CD14-positive monocyte (primary cell): ENCODE measurements at places on chromosomes 12 and 14. TPM values are rescaled to one million over a fixed set of nuclear protein-coding genes. Genes with fewer than 3 reads are reported as not detected.

DNA sequence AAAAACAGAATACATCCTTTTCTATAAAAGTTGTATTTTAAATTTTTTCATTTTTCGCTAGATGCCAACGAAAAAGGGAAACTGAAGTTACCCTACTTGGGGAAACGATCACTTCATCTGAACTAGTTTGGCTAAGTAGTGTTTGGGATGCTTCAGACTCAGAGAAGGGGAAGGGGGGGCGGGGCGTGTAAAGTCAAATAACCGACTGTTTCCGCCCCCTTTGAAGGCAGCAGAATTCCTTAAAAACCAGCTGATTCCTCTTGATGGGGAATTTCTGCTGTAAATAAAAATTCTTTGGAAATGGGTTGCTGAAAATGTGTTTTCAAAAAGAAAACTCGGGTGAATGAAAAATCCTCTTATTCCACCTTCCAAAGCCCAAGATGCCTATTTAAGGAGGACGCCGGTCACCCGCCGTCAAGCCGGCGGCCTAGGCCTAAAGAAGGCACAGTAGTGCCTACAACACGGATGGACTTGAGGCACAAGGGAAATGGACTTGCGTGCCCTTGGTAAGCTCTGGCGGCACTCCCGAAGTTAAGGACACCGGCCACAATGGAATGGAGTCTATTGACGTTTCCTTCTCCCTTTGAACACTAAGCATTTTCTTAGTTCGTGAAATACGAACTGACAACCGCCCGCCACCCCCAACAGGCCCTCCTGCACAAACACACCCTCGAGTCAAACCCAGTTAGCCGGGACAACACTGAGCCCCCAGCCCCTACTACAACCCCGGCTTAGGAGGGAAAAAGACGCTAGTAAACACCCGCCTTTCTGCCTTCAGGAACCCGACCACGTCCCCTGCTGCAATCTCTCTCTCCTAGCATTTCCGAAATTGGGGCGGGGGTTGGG lies 1.9 kb downstream of the ATXN2 start:
- peak; percentile 42 for DNase-seq

Gene SAMD15
- not detected for polyA plus RNA-seq

GRCh38 chr14:91968280-91968679 lies 20.8 kb upstream of the FBLN5 start:
- no peak for DNase-seq

- no peak for DNase-seq
These were observed 13.7 kb upstream of the OR5AU1 start for GRCh38 chr14:21169573-21169972.

Gene SLCO1B1
- not detected for polyA plus RNA-seq

Gene PTPRR
- polyA plus RNA-seq: not detected

Gene CCDC63
- not detected in 2 replicates for polyA plus RNA-seq

DNA sequence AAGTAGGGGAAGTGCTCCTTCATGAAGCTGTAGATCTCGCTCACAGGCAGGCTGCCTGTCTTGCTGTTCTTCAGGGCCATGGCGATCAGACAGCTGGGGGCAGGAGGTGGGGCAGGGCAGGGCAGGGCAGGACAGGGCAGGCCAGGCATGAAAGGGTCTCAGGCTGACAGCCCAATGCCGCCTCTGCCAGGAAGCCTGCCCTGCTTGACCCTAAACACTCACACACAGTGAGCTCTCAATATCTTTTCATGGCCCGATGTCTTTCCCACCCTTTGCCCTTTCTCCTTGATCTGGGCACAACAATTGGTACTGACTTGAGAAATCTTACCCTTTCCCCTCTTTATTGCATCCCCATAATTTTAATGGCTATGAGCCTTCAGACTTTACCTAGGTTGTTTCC lies 22.4 kb downstream of the FOXN4 start:
- DNase-seq: no peak

Gene TMEM63C
- not detected for polyA plus RNA-seq

- DNase-seq: no peak
These were observed 754.5 kb downstream of the C12orf50 start for GRCh38 chr12:87274594-87275245.

- DNase-seq: no peak
These were observed 2.6 kb downstream of the NT5DC3 start for GRCh38 chr12:103838254-103838914.

Gene SOX5
- not detected in 2 replicates for polyA plus RNA-seq

DNA sequence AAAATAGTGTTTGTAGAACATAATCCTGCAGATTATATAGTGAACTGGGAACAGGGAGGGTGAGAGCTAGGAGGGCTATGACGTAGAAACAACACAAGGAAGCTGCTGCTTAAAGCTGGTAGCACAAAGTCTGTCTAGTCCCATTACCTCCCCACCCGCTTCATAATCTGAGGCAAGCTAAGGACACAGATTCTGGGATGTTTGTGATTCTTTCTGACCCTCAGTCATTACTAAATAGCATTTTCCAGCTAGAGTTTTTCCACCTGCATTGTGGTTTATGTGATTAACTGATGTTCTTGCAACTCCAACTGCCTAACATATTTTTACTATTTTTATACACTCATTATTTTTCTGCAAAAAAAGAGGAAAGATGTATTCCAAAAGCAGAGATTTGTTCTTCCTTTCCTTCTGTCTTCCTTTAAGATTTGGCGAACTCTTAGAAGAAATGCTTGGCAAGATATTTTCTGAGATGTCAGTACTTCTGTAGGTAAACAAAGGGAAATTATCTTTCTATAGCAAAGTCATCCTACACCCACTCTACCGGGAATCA lies 293.2 kb upstream of the FAR2 start:
- no peak for DNase-seq

DNA sequence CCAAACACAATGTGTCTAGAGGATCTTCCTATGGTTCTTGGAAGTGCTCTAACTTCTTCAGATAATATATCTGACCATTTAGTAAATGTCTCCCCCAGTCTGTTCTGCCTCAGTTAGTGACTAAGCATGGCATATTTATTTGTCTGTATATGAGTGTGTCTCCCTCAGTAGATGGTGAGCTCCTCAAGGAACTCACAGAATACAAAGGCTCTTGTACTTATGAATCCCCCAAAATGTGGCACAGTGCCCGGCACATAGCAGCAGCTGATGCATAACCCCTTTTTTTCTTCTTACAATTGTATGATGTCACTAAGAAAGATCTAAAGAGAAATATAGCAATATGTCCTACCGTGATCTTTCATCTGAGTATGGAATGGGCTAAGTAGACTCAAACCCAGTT lies 264.7 kb upstream of the PRICKLE1 start:
- no peak for DNase-seq

- DNase-seq: no peak
These were observed 35.5 kb downstream of the SLC5A8 start for GRCh38 chr12:101174541-101174940.

GRCh38 chr12:45357539-45358417 lies 141.9 kb downstream of the ANO6 start:
- DNase-seq: no peak

Gene PLEKHG7
- polyA plus RNA-seq: not detected

DNA sequence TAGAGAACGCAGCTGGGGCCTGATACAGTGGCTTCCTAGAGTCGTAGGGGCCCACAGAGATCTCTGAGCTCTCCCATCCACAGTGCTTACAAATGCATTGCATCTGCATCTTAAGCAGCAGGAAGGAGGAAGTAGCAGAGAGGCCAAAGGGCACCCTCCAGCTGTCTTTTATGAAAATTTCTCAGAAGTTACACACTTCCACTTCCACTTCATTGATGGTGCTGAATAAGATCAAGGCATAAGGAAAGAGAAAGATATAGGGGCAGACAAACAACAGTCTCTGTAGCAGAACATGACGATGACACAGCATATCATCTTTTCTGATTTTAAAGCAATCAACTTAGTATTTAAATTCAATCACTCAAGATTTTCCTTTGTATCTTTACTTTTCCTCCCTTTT lies 51.6 kb upstream of the ABCC9 start:
- DNase-seq: no peak

DNA sequence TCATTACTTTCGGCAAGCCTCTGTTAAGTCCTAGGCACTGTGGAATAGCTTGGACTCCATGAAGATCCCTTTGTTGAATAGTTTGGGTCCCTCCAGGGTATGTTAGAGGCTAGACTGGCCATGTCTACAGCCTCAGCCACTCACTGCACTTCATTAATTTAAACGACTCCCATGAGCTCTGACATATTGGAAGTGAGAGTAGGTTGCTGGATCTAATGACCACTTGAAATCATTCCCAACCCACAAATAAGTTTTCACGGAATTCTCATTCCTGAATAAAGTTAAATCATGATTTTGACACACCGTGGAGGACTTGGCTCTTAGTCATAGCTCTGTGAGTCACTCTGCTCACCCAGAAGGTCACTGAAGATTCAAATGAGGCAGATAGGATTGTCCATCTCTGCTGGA lies 21.4 kb upstream of the APPL2 start:
- DNase-seq: no peak

- DNase-seq: no peak
These were observed 25.5 kb downstream of the SERPINA11 start for GRCh38 chr14:94427016-94427613.

DNA sequence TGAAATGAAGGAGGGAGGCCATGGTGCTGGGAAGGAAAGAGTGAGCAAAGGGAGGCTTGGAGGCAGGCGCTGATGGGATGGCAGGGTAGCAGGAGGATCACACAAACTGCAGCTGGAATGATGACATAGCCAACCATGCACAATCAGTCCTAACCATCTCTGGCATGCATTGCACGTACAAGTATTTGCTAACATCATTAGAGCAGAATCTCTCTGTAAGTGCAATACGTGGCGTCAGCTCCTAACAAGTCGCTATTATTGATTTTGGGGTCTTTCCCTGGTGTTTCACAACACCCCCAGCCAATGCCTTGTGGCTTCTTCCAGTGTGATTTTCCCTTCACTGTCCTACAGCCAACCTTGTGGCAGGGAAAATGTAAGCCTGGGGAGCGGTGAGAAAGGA lies 18.5 kb downstream of the BDKRB1 start:
- no peak for DNase-seq

GRCh38 chr14:104296388-104297312 lies 158.3 kb downstream of the KIF26A start:
- no peak for DNase-seq

Gene SMCO2
- polyA plus RNA-seq: not detected

GRCh38 chr14:37583358-37584210 lies 11.5 kb downstream of the FOXA1 start:
- no peak for DNase-seq

DNA sequence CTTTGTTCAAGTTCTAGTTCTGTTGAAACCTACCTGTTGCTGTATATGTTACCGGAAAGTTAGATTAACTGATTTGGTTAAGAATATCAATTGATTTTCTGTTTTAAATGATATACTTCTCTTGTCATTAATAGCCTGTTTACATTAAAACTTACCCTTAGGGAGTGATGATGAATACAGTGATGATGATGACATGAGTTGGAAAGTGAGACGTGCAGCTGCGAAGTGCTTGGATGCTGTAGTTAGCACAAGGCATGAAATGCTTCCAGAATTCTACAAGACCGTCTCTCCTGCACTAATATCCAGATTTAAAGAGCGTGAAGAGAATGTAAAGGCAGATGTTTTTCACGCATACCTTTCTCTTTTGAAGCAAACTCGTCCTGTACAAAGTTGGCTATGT lies 33.0 kb downstream of the CAND1 start:
- no peak for DNase-seq

GRCh38 chr12:31029916-31030562 lies 43.6 kb upstream of the DDX11 start:
- no peak for DNase-seq

DNA sequence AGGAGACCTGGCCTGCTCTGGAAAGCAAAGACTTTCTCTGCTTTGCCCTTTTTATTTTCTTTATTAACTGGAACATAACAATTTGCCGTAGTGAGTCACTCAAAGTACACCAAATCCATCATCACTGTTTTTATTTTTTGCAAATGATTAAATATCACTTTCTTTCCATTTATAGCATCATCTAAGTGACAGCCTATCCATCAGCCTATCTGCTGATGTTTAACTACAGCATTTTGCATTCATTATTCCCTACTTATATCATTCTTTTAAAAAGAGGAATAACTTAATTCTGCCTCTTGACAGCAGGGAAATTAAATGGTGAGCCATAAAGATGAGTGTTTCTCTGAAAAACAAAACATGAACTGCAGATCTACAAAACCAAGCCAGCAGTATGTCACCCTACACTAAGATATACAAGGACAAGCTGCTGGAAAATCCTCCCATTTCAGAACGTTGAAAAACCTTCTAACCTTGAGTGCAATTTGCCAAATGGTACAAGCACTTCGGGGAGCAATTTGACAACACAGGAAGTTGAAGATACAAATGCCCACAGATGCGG lies 821.3 kb upstream of the TMEM132C start:
- DNase-seq: no peak

- DNase-seq: peak; percentile 12
These were observed 17.7 kb upstream of the C1S start for GRCh38 chr12:7042842-7043241.

Gene ACOT4
- polyA plus RNA-seq: 0.04 TPM in 1 of 2 replicates, not detected in the other

DNA sequence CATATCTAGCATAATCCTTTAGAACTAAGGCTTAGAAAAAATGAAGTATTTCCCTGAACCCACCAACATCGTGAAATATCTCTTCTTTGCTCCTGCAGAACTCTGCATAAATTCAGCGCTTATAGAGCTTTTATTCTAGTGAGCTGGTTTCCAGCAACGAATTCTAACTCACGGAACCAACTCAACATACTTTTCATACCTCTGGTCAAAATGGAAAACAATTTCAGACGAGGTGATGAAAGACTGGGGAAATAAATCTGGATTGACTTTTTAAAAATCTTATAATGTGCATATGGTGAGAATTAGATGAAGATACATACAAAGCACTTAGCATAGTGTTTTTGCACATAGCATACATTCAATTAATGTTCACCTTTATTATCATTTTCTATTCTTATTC lies 62.6 kb upstream of the BBS10 start:
- no peak for DNase-seq

Gene TMEM179
- not detected in 2 replicates for polyA plus RNA-seq

Gene SLCO1B3
- polyA plus RNA-seq: not detected

Gene ZNF385A
- polyA plus RNA-seq: 53.9 TPM

Gene CLEC4A
- polyA plus RNA-seq: 365 TPM

DNA sequence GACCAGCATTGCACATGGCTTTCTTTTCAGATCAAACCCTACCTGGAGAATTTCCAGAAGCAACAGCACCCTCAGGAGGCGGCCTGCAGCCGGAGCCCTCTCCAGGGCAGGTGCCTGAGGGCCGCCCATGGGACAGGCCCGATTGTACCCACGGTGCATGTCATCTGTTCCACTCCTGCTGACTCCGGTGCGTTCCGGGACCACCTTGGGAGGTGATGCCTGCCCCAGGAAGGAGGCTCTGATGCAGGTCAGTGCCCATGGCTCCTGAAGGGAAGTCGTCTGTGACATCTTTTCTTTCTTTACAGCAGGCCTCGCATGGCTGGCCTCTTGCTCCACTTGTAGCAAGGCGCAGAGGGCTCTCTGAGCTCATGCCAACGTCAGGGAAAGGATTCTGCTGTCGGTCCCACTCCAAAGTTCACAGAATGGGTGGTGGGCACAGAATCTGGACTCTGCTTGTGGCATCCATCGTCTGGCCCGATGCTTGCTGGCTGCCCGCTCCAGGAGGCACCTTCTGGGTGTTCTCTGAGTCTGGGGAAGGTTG lies 160.7 kb upstream of the RTL1 start:
- no peak for DNase-seq

DNA sequence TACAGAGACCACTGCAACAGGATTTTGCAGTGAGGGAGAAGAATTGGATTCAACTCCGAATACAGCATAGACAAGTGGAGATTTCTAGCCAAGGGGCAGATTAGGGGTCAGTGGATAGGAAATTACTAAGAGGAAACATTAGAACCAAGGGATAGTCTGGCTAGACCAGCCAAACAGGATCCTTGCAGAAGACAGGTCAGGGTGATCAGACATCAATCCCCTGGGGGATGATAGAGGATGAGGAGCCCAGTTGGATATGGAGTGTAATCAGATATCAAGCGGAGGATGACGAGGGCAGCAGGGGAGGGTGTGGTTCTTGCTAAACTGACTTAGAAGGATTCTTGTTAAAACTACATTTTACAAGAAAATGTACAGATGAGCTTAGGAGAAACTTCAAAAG lies 424.4 kb downstream of the DAD1 start:
- no peak for DNase-seq
